ENCODE measurements at places on chromosomes 12 and 14.

- no peak for DNase-seq
These were observed 21.9 kb upstream of the MAP1LC3B2 start for GRCh38 chr12:116537101-116537904.

DNA sequence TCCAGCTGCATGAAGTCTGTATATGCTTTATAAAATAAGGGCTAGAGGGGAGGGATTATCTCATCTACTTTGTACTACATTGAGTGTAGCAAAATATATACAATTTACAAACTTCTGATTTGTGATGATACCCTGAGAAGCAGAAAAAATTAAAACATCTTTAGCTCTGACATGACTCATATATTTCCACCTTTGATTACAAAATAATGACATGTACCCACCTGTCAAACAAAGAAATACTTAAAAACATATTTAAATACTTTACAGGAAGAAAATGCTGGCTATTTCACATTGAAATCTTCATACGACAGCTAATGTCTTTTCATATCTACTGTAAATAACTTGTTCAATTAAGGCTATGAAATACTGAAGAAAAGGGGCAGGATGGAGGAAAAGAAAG lies 3.3 kb downstream of the GPR135 start:
- no peak for DNase-seq

DNA sequence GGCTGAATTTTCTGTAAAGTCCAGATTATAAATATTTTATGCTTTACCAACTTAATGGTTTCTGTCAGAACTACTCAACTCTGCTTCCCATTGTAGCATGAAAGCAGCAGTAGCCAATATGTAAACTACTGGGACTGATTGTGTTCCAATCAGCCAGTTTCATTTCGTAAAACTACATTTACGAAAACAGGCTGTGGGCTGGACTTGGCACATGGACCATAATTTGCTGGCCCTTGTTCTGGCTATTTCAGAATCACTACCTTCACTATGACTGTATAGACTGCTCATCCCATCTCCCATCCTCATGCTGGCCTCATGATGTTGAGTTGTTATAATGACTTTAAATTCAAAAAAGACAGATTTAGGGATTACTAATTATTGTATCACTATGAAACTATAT lies 38.7 kb downstream of the FAR2 start:
- no peak for DNase-seq

DNA sequence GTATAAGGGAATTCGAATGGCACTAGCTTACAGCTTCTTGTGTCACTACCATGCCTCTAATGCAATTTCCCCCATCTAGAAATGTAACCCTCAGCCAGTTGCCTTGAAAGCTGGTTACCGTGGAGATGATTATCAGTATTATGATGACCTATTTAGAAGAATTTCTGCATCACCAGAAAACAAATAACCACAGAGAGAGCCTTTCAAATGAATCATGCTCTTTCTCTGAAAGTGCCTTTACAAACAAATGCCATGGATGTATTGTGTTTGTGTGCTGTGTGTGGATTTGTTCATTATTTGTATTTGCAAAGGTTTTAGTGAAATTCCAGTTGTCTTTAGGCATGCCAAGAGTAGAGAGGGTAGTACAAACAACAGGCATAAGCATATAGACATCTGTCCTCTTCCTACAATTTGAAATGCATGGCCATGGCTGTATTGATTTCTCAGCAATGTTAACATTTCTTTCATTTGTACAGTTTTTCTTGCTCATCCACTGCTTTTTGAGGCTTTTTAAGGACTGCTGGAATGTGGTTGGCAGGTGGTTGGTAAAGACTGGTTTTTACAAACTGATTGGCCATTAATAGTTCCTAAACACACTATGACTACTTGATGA lies 266.5 kb downstream of the PAWR start:
- peak; percentile 84 for DNase-seq

GRCh38 chr14:95922080-95922479 lies 45.4 kb downstream of the TUNAR start:
- DNase-seq, result no peak

DNA sequence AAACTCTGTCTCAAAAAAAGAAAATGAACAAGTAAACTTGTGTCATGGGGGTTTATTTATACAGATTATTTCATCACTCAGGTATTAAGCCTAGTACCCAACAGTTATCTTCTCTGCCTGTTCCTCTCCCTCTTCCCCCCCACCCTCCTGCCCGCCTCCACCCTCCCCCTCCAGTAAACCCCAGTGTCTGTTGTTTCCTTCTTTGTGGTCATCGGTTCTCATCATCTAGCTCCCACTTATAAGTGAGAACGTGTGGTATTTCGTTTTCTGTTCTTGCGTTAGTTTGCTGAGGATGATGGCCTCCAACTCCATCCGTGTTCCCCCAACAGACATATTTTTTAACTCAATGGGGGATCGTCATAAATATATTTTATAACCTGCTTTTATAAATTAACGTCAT lies 12.3 kb downstream of the IL31 start:
- DNase-seq, result no peak

DNA sequence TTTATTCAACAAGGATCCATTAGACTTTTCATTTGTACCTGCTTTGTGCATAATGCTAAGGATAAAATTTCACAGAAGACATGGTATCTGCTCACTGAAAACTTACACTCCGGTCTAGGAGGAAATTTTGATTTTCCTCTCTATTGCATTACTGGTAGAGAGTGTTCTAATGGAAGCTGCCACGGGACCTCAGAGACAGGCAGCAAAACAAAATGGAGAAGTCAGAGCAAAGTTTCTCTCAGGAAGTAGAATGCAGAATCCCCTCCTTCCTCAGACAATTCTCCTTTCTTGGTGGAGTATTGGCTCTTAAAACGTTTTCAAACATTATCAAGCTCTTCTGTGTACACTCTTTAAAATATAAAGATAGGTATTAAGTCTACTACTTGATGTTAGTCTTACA lies 12.3 kb downstream of the CLEC2B start:
- DNase-seq, result no peak

DNA sequence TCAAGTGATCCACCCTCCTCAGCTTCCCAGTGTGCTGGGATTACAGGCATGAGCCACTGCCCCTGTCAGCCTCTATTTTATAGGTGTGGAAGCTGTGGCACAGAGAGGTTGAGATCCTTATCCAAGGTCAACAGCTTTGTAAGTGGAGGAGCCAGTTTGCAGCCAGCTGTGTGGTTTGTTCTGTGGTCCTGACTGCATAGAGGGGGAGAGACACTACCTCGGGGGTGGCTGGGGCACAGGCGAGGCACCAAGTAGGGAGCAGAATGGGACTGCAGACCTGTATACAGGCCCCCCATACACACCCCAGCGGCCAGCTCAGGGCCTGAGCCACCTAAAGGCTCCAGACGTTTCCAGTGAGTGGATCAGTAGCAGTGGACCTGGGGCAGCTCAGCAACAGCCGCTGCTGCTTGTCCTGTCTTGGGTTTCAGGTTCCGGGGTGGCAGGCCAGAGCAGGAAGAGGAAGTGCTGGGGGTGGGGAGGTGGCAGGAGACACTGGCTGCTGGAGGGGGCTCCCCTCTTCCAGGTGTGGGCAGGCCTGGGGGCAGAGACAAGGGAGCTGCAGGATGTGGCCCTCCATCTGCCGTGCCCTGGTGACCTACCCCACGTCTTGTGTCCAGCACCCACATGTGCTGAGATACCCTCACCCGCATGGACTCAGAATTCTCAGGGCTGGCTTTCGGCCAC lies 11.0 kb downstream of the ORAI1 start:
- no peak for DNase-seq

DNA sequence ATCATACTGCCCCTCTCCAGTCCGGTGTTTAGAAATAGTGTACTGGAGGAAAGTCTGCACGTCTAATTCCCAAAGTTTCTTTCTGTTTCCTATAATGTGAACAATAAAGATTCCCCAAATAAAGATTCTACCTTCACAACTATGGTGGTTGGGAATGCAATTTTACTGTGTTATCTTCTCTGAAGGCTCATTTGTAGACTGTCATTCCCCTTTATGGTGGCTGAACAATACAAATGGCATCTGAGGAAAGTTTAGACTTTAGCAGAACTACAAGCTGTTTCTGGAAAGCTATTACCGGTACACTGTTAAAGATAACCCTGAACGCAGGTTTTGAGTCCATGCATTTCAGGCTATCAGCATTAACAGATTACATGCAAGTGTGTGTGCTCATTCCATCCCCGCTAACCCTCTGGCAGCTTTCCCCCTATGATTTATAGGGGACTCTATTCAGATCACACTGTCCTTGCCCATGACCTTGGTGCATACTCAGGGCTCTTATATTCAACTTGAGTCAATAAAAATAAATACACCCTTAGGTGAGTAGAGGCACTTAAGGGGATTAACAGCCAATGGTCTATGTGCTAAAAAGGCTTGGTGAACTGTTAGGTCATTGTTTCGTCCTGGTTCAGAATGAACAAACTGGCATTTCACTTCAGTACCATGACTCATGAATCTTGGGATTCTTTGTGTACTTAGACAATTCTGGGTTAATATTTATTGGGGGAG lies 60.7 kb upstream of the PYGL start:
- no peak for DNase-seq

- peak; percentile 85 for DNase-seq
These were observed 92.1 kb downstream of the LRRC74A start for GRCh38 chr14:76918256-76918781.

- no peak for DNase-seq
These were observed 205.9 kb downstream of the KIF21A start for GRCh38 chr12:39237004-39237403.

DNA sequence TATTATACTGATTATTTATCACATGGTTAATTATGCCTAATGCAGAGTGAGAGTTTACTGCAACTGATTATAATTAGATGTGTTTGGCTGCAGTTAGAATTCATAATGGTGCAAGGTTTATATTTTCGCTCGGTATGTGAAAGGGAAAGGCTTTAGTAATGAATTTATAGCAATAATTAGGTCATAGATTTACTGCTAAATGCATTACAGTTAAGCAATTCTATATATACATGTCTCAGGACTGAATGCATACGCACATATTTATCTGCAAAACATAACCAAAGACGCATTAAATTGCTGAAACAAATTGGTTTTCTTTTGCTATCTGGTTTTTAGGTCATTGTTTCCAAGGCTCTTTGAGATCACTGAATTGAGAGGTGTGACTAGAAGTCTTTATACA lies 428.1 kb upstream of the PDE3A start:
- no peak for DNase-seq

GRCh38 chr12:26754148-26754547 lies 78.8 kb downstream of the ITPR2 start:
- DNase-seq, result no peak

- DNase-seq, result no peak
These were observed 12.0 kb downstream of the MORN3 start for GRCh38 chr12:121657305-121658008.

DNA sequence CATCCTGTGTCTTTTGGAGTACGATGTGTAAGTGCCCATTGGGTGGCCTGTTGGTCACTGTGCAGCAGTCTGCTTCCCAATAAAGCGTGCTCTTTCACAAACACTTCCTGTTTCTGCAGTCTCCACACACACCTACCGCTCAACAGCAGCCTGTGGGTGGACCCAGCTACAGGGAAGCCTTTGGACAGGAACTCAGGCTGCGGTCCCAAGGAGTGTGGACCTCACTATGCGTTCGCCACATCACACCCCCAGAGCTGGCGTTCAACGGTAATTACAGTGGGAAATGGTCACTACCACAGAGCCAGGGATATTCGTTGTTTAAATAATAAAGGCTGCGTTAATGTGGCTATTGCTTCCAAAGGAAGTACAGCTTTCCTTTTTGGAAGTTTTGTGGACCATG lies 16.2 kb downstream of the PSMC1 start:
- no peak for DNase-seq

DNA sequence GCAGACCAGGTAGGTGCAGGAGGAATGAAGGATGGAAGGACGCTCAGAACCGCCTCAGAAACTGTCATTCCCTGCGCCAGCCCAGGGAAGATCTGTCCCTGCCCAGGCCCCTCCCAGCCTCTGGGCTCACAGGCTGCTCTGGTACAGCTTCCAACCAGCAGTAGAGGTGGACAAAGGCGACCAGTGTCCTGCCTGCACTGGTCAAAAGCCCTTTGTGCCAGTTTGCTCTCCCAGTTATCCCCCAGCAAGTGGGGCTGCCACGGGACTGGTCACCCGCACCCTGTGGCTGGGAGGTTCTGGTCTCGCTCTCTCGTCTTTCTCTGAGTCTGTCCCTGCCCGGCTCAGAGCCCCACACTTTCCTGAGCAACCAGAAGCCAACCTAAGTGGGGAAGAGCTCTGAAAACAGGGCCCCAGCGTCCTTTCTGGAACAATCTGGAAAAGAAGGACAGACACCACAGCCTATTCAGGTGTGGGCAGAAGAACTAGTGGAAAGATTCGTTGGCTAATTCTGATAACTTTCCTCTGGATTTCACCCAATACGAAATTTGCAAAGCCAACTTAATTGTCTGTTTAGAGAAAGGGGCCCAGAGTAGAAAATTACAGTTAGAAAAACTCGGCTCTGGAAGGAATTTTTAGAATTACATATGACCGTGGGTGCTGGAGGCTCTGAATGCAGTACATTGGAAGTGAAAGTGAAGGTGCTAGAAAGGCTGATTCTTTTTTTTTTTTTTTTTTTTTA lies 21.7 kb downstream of the SNRNP35 start:
- DNase-seq, result no peak

GRCh38 chr12:94149781-94150239 lies 1.4 kb downstream of the PLXNC1 start:
- DNase-seq, result no peak

DNA sequence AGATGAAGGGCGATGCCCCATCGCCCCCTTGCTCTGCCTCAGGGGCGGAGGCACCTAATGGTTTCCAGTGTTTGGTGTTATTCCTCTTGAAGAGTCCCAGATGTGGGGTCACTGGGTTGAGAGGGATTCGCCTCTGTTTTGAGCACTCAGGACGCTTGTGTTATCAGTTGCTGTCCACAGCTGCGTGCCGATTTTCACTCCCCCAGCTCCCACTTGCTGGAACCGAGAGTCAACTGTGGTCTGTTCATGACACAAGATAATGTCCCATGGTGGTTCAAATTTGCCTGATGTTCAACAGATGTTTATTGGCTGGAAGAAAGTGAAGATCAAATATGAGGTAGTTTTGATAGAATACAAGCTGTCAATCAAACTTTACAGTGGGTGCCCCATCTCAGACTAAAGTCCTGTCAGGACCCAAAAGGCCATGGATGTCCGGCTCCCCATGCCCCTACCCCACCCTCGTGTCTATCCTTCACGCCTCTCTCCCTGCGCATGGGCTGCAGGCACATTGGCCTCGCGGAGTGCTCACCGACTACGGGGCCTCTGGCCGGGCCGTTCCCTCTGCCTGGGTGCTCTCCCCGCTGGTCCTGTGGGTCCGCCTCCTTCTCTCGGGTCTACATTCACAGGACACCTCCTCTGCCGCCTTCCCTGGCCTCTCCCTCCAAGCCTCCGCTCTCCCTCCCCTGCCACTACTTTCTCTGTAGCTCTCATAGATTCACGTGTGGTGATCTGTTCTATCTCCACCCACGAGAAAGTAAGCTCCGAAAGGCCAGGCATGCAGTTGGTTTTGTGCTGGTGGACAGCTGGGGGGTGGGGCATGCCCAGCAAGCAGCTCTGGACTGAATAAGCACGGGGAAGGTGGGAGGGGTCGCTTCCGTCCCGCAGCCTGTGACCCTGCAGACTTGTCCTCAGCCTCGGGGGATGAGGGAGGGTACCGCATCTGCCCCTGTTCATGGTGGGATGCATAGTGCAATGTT lies 6.8 kb upstream of the TRAF3 start:
- DNase-seq, result no peak

GRCh38 chr12:65156366-65156841 lies 13.0 kb upstream of the LEMD3 start:
- DNase-seq, result no peak

- DNase-seq, result no peak
These were observed 201.5 kb upstream of the RTL1 start for GRCh38 chr14:101105045-101105444.

GRCh38 chr14:105089746-105090492 lies 24.7 kb upstream of the GPR132 start:
- DNase-seq, result no peak

GRCh38 chr12:98533723-98534251 lies 18.4 kb downstream of the TMPO start:
- DNase-seq, result peak; percentile 45
